ENCODE measurements at places on chromosomes 5 and 9.

DNA sequence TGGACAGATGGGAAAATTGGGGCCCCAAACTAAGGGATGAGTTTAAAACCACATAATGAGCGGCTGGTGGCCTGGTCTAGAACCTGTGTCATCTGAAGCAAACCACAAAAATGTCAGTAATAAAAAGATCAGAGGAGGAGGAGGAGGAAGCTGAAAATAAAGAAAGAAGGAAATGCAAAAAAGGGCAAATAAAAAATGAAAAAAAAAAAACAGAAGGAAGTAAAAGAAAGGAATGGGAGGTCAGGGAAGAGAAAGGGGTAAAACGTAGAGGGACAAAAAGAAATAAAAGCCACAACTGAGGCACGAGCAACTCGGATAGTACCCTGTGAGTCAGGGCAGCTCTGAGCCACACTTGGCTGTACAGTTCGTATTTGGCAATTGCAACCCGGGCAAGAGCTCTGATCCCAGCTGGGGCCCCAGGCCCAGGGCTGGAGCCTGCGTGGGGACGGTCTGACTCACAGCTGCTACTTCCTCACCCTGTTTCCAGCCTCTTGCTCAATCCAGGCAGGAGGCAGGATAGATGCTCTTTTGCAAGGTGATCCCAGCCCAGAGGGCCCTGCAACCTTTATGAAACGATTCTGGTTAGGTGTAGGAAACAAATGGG, 137.9 kb upstream of the TRIM32 start:
- no peaks in the 10 kb centered on the region for H3K27me3 ChIP-seq
- DNase-seq = no peak
- no peak overlapping the region for H3K27ac ChIP-seq
- H3K36me3 ChIP-seq = no peaks in the 10 kb centered on the region

GRCh38 chr5:120368923-120369715, 95.0 kb upstream of the PRR16 start:
- H3K4me3 ChIP-seq = no peak overlapping the region
- H3K27ac ChIP-seq = no peak overlapping the region
- DNase-seq = no peak
- no peaks in the 10 kb centered on the region for H3K36me3 ChIP-seq

DNA sequence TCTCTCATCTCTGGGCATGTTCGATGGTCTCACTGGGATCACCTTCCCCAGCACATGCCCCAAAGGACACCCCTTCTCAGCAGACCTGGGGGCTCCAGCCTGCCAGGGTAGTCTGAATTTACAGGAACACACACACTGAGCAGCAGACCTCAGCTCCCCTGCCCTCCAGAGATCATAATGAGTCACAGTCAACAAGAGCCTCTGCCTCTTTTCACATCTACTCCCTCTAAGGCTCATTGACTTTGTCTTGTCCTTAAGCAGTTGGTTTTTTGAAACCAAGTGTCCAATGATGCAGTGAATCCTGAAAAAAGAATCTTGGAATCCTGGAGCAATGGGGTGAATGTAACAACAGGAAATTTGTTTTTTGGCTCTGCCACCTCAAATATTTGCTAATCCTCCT, 20.8 kb downstream of the GABBR2 start:
- DNase-seq = no peak
- H3K36me3 ChIP-seq = no peaks in the 10 kb centered on the region
- H3K4me3 ChIP-seq = no peak overlapping the region
- H3K27ac ChIP-seq = no peak overlapping the region
- peaks cover 2% of the 10 kb centered on the region for H3K4me1 ChIP-seq

DNA sequence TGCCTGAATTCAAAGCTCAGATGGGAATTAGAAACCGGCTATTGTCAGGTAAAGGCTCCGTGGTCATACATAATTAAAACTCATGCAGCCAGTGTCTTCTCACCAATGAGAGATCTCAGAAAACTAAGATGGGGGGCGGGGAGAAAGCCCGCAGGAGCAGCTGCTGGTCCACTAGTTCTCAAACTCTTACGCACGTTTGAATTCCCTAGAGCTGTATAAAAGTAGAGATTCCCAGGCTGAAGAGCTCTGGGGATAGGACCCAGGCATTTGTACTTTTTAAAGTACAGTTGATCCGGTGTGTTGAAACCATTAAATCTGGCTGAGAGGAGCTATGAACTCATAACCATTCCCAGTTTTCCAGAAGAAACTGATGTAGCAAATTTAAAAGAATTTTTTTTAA, 68.5 kb downstream of the FRMD3 start:
- H3K27me3 ChIP-seq = peaks cover 11% of the 10 kb centered on the region
- no peak overlapping the region for H3K4me3 ChIP-seq
- no peaks in the 10 kb centered on the region for H3K36me3 ChIP-seq
- DNase-seq = no peak
- H3K4me1 ChIP-seq = peaks cover 11% of the 10 kb centered on the region

- H3K36me3 ChIP-seq = peaks cover 2% of the 10 kb centered on the region
- H3K4me3 ChIP-seq = no peak overlapping the region
- H3K4me1 ChIP-seq = peaks cover 2% of the 10 kb centered on the region
- H3K27ac ChIP-seq = no peak overlapping the region
- H3K27me3 ChIP-seq = peaks cover 37% of the 10 kb centered on the region
These were observed 9.3 kb downstream of the IRX4 start for GRCh38 chr5:1873243-1873959.

DNA sequence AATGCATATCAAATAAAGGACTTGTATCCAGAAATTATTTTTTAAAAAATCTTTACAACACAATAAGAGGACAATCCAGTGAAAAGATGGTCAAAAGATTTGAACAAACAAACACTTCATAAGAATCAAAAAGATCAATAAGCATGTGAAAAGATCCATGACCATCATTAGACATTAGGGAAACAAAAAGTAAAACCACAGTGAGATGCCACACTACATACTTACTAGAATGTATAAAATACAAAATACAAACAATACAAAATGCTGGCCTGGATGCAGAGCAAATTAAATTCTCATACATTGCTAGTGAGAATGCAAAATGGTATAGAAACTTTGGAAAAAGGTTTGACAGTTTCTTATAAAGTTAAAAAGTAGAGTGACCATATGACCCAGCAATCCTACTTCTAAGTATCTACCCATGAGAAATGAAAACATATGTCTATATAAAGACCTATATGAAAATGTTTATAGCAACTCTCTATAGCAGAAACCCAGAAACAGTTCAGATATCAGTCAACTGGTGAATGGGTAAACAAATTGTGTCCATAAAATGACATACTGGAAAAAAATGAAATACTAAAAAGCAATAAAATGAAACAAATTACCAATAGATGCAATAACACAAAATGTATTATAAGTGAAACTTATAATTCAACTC, 426.1 kb downstream of the RAB3C start:
- peak overlapping the region; percentile 74 for H3K27ac ChIP-seq
- H3K4me3 ChIP-seq = peak overlapping the region; percentile 16
- no peak for DNase-seq
- H3K36me3 ChIP-seq = peaks cover 40% of the 10 kb centered on the region

GRCh38 chr9:131618071-131618479, 72.8 kb downstream of the PRRT1B start:
- no peaks in the 10 kb centered on the region for H3K27me3 ChIP-seq
- H3K36me3 ChIP-seq = peaks cover 69% of the 10 kb centered on the region
- DNase-seq = no peak
- H3K4me1 ChIP-seq = peaks cover 7% of the 10 kb centered on the region
- no peak overlapping the region for H3K4me3 ChIP-seq

DNA sequence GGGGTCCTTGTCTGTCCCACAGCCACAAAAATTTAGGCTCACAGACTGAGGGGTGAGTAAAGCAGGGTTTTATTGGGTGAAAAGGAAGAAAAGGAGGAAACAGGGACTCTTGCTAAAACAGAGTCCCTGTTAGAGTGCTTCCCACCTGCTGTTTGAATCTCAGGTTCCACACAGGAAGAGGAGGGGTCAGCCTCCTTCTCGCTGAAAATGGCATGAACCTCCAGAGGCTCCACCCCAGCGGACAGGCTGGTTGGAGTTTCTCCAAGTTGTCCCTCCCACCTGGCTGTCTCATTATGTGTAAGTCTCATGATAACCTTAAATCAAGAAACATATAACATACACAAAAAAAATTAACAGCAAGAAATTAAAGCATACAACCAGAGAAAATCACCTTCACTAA, 28.3 kb upstream of the UHRF2 start:
- no peaks in the 10 kb centered on the region for H3K27me3 ChIP-seq
- no peak overlapping the region for H3K27ac ChIP-seq
- no peaks in the 10 kb centered on the region for H3K4me1 ChIP-seq
- DNase-seq = no peak
- H3K36me3 ChIP-seq = no peaks in the 10 kb centered on the region
- no peak overlapping the region for H3K4me3 ChIP-seq

GRCh38 chr5:75461679-75462078, 49.8 kb downstream of the CERT1 start:
- H3K4me1 ChIP-seq = peaks cover 24% of the 10 kb centered on the region
- H3K27me3 ChIP-seq = no peaks in the 10 kb centered on the region
- H3K36me3 ChIP-seq = peaks cover 29% of the 10 kb centered on the region
- DNase-seq = no peak
- no peak overlapping the region for H3K27ac ChIP-seq
- H3K4me3 ChIP-seq = no peak overlapping the region

DNA sequence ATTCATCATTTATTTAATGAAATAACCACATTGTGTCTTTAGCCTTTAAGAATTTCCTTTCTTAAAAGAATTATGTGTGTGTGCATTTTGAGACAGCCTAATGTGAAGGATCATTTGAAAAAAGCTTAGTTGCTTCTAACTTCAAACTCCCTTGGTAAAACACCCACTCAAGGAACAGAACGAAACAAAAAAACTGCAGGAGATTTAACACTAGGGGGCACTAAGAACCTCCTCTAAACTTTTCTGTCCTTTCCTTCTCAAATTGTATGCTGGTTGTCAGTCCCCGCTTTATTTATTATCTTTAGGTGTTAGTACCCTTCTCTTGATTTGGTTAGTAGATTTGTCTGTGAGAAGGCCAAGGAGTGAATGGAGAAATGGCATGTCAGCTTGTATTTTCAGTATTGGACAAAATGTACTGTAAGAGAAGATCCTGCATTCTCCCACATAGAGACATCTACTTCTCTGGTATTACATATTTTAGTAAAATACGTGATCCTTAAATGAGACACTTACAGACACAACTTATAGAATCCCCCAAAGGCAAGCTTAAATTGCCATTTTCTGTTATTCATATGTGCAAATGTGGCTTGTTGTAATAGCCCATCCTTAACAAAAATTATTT, 229.7 kb downstream of the MRPS30 start:
- no peaks in the 10 kb centered on the region for H3K27me3 ChIP-seq
- no peaks in the 10 kb centered on the region for H3K36me3 ChIP-seq

- no peak for DNase-seq
- H3K36me3 ChIP-seq = no peaks in the 10 kb centered on the region
- H3K4me1 ChIP-seq = peaks cover 9% of the 10 kb centered on the region
- H3K27ac ChIP-seq = no peak overlapping the region
- no peaks in the 10 kb centered on the region for H3K27me3 ChIP-seq
These were observed 3.9 kb upstream of the C5orf58 start for GRCh38 chr5:170228762-170229435.

DNA sequence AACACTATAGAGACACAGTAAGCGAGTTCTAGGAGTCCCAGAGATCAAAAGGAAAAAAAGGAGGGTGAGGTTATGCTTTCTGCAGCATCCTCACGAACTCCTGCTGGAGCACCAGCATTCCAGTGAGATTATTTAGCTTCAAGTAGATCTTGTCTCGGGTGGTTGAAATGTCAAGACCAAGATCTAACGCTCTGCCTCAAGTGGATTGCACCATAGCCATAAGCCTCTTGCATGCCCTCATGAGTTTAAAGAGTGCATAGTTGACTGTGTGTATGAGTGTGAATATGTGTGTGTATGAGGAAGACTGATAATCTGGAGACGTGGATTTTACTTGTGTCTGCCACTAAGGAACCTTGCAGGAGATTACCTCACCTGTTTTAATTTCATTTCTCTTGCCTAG, 335.3 kb upstream of the ADAMTSL1 start:
- H3K27ac ChIP-seq = no peak overlapping the region
- H3K36me3 ChIP-seq = no peaks in the 10 kb centered on the region
- no peak overlapping the region for H3K4me3 ChIP-seq
- H3K27me3 ChIP-seq = no peaks in the 10 kb centered on the region

- DNase-seq = no peak
- no peak overlapping the region for H3K4me3 ChIP-seq
- no peaks in the 10 kb centered on the region for H3K36me3 ChIP-seq
These were observed 228.3 kb upstream of the C9orf72 start for GRCh38 chr9:27801545-27801944.

DNA sequence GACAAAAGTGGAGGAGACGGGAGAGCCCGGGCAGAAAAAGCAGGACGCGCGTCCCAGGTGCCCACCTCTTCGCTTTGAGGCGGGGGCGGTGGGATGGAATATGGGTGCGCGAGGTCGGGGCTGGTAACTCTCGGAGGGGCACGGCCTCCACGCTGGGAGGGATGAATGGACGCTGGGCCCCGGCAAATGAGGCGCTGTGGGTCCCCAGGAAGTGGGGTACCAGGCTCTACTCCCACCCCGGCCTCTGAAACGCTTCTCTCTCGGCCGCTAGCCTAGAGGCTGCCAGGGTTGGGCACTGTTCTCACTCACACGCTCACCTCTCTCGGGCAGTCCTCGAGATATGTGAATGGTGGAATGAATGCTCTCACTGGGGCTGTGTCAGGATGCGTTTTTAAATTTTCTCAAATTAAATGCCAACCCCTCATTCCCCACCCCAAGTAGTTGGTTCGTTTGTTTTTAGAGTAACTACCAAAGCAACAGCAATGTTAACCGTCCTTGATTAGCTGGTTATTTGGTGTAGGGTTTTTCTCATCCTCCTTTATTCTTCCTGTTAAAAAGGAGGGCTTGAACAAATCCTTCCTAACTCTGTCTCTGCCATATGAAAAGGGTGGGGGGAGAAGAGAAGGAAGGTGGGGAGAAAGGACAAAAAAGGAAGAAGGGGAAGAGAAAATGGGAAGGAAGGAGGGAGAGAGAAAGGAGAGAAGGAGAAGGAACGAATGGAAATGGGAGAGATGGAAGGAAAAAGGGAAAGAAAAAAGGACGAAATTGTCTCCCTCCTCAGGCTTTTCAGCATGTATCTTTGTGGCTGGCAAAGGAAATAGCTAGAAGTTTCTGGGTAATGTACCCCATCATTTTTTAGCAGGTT, 1.3 kb upstream of the EBF1 start:
- H3K4me3 ChIP-seq = peak overlapping the region; percentile 85
- H3K27ac ChIP-seq = no peak overlapping the region
- no peak for DNase-seq
- peaks cover 91% of the 10 kb centered on the region for H3K27me3 ChIP-seq
- no peaks in the 10 kb centered on the region for H3K36me3 ChIP-seq
- H3K4me1 ChIP-seq = peaks cover 42% of the 10 kb centered on the region

GRCh38 chr9:4297151-4297785, 2.6 kb downstream of the GLIS3 start:
- DNase-seq = peak; percentile 78
- H3K4me1 ChIP-seq = peaks cover 29% of the 10 kb centered on the region
- no peaks in the 10 kb centered on the region for H3K36me3 ChIP-seq
- H3K4me3 ChIP-seq = peak overlapping the region; percentile 99
- H3K27ac ChIP-seq = peak overlapping the region; percentile 91
- peaks cover 69% of the 10 kb centered on the region for H3K27me3 ChIP-seq

GRCh38 chr5:105794578-105794977, 1876.2 kb downstream of the EFNA5 start:
- no peaks in the 10 kb centered on the region for H3K4me1 ChIP-seq
- no peak overlapping the region for H3K4me3 ChIP-seq
- DNase-seq = no peak
- H3K36me3 ChIP-seq = no peaks in the 10 kb centered on the region

GRCh38 chr9:74006935-74007334, 490.2 kb upstream of the RORB start:
- no peak overlapping the region for H3K27ac ChIP-seq
- no peaks in the 10 kb centered on the region for H3K27me3 ChIP-seq
- H3K4me1 ChIP-seq = no peaks in the 10 kb centered on the region
- H3K4me3 ChIP-seq = no peak overlapping the region

- no peak overlapping the region for H3K4me3 ChIP-seq
- no peaks in the 10 kb centered on the region for H3K4me1 ChIP-seq
- peaks cover 6% of the 10 kb centered on the region for H3K27me3 ChIP-seq
- no peak for DNase-seq
- no peaks in the 10 kb centered on the region for H3K36me3 ChIP-seq
These were observed 53.7 kb downstream of the LHFPL2 start for GRCh38 chr5:78594610-78595457.

Data from activated CD4-positive, alpha-beta T cell treated with anti-CD3 and anti-CD28 coated beads, Interleukin-2, amount 10 ng/mL, durations not matched to agents 24 days and 14 days (primary cell).